Stimulated activated CD4-positive, alpha-beta T cell treated with anti-CD3 and anti-CD28 coated beads, Interleukin-4, amount 100 ng/mL, for 4 hours (primary cell): ENCODE measurements at places on chromosomes 2 and 18.

GRCh38 chr2:81087646-81088045, 783.1 kb upstream of the LRRTM1 start:
- no peak for DNase-seq

GRCh38 chr2:175741164-175741563, 260.9 kb downstream of the LNPK start:
- DNase-seq = no peak

DNA sequence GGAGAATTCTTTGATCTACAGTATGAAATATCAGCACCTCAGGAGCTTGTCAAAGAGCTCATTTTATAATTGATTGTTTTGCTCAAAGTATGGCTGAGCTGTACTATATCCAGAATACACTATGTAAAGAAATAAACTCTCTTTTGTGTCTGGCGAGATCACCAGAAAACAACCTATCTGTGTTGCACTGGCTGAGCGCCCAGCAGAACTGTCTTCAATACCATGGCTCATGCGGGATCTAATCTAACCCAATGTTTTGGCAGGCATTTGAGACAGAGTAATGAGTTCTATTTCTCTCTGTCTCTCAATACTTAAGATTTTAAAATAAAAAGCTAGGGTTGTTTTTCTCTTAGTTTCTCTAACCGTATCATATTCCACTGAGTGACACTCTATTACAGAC, 192.4 kb downstream of the L3MBTL4 start:
- DNase-seq = no peak

DNA sequence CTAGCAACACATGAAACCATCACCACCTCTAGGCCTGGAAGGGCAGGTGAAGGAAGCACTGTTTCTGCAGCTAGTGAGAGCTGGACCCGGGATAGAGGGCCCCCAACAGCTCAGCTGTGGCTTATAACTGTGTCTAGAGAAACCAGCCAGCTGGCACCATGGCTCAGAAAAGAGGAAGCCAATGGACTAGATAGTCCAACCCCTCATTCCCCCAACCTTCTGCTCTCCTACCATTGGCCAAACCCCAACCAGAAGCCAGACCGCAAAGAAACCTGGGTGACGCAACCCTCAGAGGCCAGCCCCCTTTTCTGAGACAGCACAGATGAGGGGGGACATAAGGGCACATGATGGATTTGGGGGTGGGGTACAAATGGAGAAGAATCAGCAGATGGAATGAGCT, 24.3 kb downstream of the SMYD1 start:
- DNase-seq = no peak

- no peak for DNase-seq
Measured at GRCh38 chr2:118748245-118748885, 99.1 kb downstream of the EN1 start.

GRCh38 chr2:203891474-203891873, 23.9 kb downstream of the CTLA4 start:
- DNase-seq = no peak

GRCh38 chr2:54648256-54648655, 75.2 kb upstream of the EML6 start:
- no peak for DNase-seq

DNA sequence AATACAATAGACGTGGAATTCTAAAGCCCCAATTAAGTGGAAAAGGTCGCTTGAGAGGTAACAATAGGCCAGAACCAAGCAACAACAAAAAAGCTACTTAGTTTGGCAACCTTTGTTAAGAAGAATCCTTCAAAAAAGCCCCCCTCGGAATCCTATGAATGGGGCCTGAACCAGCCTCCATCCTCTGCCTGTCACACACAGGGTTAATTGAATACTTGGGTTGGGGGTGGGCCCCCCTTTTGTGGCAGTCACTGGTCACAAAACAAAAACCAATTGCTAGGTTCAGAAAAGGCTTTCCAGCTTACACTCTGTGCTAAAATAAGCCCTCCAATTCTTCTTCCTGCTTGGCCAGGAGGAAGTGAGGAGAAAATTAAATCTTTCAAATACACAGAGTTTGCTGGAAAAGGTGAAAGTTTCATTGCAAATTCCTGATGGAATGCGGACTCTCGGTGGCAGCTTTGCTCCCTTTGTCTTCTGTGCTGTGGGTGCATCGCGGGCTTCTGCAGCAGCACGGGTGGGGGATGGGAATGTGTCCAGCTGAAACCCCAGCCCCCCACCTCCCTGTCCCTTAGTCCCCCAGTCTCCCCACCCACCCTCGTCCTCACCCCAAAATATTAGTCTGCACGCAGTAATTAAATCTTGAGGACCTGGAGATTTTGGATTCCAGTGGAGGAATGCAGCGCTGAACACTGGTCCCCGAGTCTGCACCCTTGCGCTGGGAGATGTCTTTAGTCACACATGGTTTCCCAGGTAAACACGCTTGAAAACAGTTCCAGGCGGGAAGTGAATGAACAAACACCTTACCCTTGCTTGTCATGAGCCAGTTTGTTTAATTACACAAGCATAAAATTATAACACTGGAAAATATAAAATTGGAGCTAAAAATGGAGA, 254.3 kb downstream of the SOX11 start:
- no peak for DNase-seq

DNA sequence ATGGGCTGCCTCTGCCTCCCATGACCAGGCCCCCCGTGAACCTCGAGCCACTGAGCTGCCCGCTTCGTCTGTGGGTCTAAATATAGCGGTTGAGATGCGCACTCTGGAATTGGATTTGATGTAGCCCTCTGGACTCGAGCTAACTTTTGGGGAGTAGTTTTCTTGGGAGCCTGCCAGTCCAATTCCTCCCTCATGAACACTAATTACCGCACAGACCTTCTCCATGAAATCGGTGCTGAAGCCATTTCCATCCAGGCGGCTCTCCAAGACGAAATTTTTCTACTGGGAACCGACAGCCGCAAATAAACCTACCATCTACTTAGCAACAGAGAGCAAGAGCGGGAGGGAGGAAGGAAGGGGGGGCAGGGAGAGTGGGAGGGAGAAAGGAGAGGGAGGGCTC, 63.6 kb downstream of the CELF4 start:
- DNase-seq = no peak

- no peak for DNase-seq
Measured at GRCh38 chr2:196171946-196172345, 568 bp upstream of the STK17B start.
